ENCODE measurements at places on chromosomes 2 and 18. TPM values are rescaled to one million over a fixed set of nuclear protein-coding genes. Genes with fewer than 3 reads are reported as not detected.

Gene DES
- 13,356 TPM for total RNA-seq

- DNase-seq = no peak
Observed at GRCh38 chr2:60371219-60371618, 182.2 kb downstream of the BCL11A start.

- DNase-seq = no peak
Observed at GRCh38 chr2:136129601-136130000, 11.7 kb upstream of the CXCR4 start.

Gene CCDC74B
- 0.97 TPM for total RNA-seq

DNA sequence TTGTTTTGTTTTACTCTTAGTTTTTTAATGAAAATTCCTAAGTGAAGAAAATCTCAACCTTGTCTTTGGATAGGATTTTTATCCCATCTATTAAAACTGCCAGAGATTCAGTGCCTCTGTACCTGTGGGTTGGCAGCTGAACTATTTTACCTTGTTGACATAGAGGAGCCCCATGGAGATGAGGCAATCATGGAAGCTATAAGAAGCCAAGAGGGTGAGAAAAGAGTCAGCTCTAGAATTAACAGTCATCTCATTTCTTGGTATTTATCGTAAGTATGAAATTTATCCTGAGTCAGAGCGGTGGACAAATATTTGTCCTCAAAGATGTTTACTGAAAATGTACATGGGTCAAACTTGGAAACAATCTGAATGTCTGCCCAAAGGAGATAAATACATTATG is 35.8 kb upstream of the PGAP1 start:
- no peak for DNase-seq

DNA sequence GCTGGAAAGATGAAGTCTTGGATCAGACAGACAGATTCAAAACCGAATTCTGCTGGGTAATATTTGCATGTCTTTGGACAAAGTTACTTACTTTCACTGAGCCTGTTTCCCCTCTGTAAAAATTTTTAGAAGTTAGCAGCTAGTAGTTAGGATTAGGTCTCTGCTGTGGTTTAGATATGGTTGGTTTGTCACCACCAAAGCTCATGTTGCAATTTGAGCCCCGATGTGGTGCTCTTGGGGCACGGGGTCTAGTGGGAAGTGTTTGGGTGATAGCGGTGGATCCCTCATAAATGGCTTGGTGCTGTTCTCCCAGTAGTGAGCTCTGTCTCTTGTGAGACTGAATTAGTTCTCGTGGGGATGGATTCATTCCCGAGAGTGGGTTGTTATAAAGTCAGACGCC is 38.9 kb upstream of the PNO1 start:
- DNase-seq = no peak
